ENCODE measurements at places on chromosomes 16 and 17.

DNA sequence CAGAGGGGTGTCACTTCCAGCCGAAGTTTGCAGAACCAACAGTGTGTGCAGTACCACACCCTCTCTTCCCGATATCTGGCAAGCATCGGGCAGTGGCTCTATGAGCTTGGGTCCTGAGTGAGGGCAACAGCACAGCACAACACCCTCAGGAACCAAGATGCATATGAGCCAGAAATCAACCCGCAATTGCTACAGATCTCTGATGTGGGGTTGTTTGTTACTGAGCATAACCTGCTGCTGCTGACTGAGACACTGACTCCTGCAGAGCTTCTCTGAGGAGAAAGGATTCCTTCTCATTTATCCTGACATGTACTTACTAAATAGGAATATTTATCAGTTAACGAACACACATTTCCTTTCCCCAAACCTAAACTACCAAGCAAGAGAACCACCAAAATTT, 218.3 kb downstream of the RBFOX3 start:
- H3K27ac ChIP-seq = no peak overlapping the region
- peaks cover 41% of the 10 kb centered on the region for H3K27me3 ChIP-seq
- H3K36me3 ChIP-seq = no peaks in the 10 kb centered on the region
- no peak overlapping the region for H3K4me3 ChIP-seq
- DNase-seq = no peak
- H3K4me1 ChIP-seq = no peaks in the 10 kb centered on the region

DNA sequence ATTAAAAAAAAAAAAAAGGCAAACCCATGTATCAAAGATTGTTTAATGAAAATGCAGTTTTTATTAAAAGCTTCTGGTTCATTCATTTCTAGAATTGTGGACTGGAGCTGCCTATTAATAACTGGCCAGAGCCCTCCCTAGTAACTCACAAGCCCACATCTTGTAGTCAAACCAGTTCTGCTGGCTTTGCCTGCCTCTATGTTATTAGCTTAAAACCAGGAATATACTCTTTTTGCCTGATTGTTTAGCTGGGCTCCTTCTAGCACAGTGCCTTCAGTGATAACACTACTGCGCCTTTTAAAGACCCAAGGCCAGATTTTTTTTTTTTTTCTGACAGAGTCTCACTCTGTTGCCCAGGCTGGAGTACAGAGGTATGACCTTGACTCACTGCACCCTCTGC, 26.0 kb downstream of the TAC4 start:
- no peak overlapping the region for H3K27ac ChIP-seq
- H3K27me3 ChIP-seq = no peaks in the 10 kb centered on the region
- H3K4me1 ChIP-seq = peaks cover 10% of the 10 kb centered on the region
- DNase-seq = no peak
- H3K4me3 ChIP-seq = no peak overlapping the region
- peaks cover 66% of the 10 kb centered on the region for H3K36me3 ChIP-seq

- DNase-seq = no peak
- H3K4me3 ChIP-seq = no peak overlapping the region
- no peaks in the 10 kb centered on the region for H3K27me3 ChIP-seq
- H3K27ac ChIP-seq = no peak overlapping the region
Observed at GRCh38 chr17:27565874-27566670, 64.9 kb upstream of the LGALS9 start.

- H3K4me3 ChIP-seq = no peak overlapping the region
- no peak for DNase-seq
- H3K36me3 ChIP-seq = no peaks in the 10 kb centered on the region
Observed at GRCh38 chr16:50253514-50253910, 12.8 kb upstream of the ADCY7 start.

GRCh38 chr17:78278139-78278741, 46.8 kb downstream of the TMEM235 start:
- no peaks in the 10 kb centered on the region for H3K27me3 ChIP-seq
- peak overlapping the region; percentile 63 for H3K4me3 ChIP-seq
- peaks cover 82% of the 10 kb centered on the region for H3K4me1 ChIP-seq
- DNase-seq = no peak
- H3K36me3 ChIP-seq = peaks cover 7% of the 10 kb centered on the region

DNA sequence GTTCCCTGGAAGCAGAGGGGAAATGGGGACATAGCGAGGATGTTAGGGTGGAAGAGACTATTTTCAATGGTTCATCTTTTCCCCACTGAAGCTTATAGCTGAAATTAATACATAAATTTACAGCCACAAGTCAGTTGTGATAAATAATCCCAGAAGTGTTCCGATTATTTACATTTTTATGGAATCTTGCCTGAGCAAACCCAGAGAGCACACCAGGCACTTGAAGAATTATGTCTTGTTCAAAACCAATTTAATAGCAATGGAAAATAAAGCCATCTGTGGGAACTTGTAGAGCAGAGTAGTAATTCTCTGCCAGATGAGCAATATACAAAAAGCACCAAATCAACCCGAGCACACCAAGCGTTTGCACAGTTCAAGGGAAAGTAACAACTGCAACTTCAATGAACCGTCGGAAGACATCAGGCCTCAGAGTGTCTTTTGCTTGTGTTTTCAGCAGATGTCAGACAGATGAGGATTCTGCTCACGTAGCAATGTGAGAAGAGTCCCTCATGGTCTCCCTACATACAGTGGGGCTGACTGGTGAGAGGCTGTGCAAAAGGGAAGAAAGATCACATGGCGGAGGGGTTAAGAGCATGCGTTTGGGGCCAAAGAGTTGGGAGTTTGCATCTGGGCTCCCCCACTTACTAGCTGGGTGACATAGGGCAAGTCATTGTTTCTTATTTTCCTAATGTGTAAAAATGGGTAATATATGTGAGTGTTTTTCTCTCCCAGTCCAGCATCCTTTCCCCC, 148.7 kb upstream of the HS3ST2 start:
- no peak for DNase-seq
- H3K4me3 ChIP-seq = no peak overlapping the region

- H3K27ac ChIP-seq = no peak overlapping the region
- no peak overlapping the region for H3K4me3 ChIP-seq
- peaks cover 45% of the 10 kb centered on the region for H3K36me3 ChIP-seq
- peaks cover 2% of the 10 kb centered on the region for H3K4me1 ChIP-seq
- no peaks in the 10 kb centered on the region for H3K27me3 ChIP-seq
Observed at GRCh38 chr16:67862623-67863583, 9.9 kb upstream of the EDC4 start.

DNA sequence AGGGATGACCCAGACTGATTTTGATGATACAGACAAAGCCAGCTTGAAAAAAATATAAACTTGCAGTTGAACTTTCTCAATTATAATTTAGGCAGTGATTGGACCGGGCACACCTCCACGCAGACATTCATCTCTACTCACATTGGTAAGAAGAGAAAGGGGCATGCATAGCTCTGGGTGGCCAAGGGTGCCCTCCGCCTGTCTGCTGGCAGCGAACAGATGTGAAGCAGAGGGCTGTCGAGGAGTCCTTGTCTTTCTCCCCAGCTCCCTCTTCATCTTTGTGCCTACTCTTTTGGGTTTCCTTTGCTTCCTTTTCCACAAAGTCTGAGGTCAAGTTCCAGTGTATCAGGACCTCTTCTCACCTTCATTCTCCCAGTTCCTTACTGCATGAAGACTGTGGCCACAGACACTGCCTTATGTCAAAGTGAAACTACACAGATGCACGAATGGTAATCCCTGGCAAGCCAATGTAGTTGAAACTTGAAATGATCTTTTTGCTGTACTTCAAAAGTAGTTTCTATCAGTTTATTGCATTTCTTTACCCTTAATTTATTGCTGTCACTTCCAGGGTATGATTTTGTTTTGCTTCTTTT, 343.7 kb upstream of the SOX9 start:
- no peaks in the 10 kb centered on the region for H3K36me3 ChIP-seq
- H3K4me3 ChIP-seq = no peak overlapping the region
- no peaks in the 10 kb centered on the region for H3K27me3 ChIP-seq
- no peak overlapping the region for H3K27ac ChIP-seq
- no peaks in the 10 kb centered on the region for H3K4me1 ChIP-seq
- DNase-seq = no peak

- DNase-seq = no peak
- H3K4me1 ChIP-seq = no peaks in the 10 kb centered on the region
- no peak overlapping the region for H3K4me3 ChIP-seq
- no peak overlapping the region for H3K27ac ChIP-seq
- H3K36me3 ChIP-seq = no peaks in the 10 kb centered on the region
Observed at GRCh38 chr17:64951877-64952276, 32.6 kb upstream of the LRRC37A3 start.

DNA sequence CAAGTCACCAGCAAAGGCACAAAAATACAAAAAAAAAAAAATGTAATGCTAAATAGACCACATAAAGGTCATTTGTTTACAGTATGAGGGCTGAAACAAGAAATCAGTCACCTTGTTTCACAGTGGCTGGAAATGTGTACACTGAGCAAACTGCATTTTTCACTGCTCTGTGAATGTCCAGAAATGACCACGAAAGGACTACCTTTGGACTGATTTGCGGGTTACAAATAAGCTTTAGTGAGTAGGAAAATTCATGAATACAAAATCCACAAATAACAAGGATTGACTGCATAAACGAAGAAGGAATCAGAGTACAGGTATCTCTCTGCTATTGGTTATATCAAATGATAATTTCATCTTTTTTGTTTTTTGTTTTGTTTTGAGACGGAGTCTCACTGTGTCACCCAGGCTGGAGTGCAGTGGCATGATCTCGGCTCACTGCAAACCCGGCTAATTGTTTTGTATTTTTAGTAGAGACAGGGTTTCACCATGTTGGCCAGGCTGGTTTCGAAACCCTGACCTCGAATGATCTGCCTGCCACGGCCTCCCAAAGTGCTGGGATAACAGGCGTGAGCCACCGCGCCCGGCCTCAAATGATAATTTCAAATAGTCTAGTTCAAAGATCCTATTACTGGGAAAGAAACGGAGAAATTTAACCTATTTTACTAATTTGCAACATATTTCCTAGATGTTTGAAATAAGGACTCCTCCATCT, 30.5 kb downstream of the CYTH1 start:
- H3K27me3 ChIP-seq = no peaks in the 10 kb centered on the region
- no peaks in the 10 kb centered on the region for H3K36me3 ChIP-seq
- no peak overlapping the region for H3K27ac ChIP-seq
- DNase-seq = no peak
- H3K4me3 ChIP-seq = no peak overlapping the region
- H3K4me1 ChIP-seq = peaks cover 29% of the 10 kb centered on the region

- H3K4me1 ChIP-seq = peaks cover 4% of the 10 kb centered on the region
- H3K36me3 ChIP-seq = peaks cover 19% of the 10 kb centered on the region
- no peaks in the 10 kb centered on the region for H3K27me3 ChIP-seq
- peak overlapping the region; percentile 32 for H3K27ac ChIP-seq
Observed at GRCh38 chr16:67241008-67241900, 6.0 kb downstream of the FHOD1 start.

DNA sequence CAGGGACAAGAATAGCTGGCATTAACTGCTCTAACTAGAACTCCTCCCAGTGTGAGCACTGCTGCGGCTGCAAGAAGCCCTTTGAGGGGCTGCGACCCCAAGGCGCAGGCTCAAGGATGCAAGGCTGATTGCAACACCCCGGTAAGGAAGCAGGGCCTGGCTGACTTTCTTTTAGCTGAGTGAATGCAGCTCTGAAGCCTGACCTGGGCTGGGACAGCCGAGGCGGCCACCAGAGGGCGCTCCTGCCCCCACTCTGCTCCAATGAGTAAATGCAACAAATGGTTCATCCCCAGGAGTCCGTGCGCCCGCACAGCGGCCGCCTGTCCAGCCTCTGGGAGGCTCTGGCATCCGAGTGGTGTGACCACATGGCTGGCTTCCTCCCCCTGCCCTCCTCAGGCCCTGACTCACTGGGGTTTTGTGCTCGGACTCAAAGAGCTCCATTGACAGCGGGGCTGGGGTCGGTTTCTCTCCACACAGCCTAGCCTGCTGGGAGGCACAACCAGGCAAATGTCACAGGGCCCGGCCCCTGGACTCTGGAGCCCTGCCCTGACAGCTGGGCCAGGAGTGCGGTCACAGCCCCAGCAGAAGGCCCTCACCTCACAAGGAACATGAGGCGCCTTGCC, at the start of gene SMIM5:
Gene SMIM5, plus strand, starts transcription at position 572 of the 623 bp plus-strand sequence. CDS start 6,768 bp downstream, outside the sequence.
- H3K4me3 ChIP-seq = no peak within 1 kb of the TSS
- DNase-seq = peak; percentile 45
- H3K4me1 ChIP-seq = peaks cover 23% of the 10 kb centered on the region
- no peaks in the 10 kb centered on the region for H3K27me3 ChIP-seq

GRCh38 chr17:29573871-29574731, 5.6 kb downstream of the TP53I13 start:
- H3K4me3 ChIP-seq = no peak overlapping the region
- H3K27me3 ChIP-seq = no peaks in the 10 kb centered on the region
- peaks cover 62% of the 10 kb centered on the region for H3K36me3 ChIP-seq
- no peak overlapping the region for H3K27ac ChIP-seq

GRCh38 chr17:78722246-78722761, 59.8 kb downstream of the CYTH1 start:
- H3K36me3 ChIP-seq = peaks cover 10% of the 10 kb centered on the region
- DNase-seq = no peak
- H3K27ac ChIP-seq = no peak overlapping the region
- H3K4me1 ChIP-seq = peaks cover 77% of the 10 kb centered on the region

GRCh38 chr16:3873482-3874173, 6.9 kb downstream of the CREBBP start:
- H3K4me1 ChIP-seq = peaks cover 45% of the 10 kb centered on the region
- H3K27ac ChIP-seq = no peak overlapping the region
- peaks cover 9% of the 10 kb centered on the region for H3K36me3 ChIP-seq
- H3K27me3 ChIP-seq = no peaks in the 10 kb centered on the region
- H3K4me3 ChIP-seq = no peak overlapping the region

DNA sequence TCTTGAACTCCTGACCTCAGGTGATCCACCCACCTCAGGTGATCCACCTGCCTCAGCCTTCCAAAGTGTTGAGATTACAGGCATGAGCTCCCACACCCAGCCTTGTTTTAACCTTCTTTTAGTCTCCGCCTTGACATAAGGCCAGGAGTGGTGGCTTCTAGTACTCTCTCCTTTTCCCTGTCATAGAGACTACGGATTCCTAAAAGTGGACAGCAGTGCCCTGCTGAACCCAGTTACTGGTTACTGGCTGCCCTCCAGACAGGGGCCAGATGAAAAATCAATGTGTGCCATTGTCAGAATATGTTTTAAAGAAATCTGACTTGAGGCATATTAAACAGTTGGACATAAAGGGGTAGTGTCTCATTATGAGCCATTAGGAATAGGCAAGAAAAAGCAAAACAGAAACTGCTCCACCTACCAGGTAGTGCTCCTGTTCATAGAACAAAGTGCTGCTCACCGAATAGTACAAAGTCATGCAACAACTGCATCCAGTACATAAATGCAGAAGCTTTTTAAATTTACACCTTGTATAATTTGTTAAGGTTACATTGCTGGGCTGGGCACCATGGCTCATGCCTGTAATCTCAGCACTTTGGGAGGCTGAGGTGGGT, 32.1 kb downstream of the TRIM25 start:
- no peaks in the 10 kb centered on the region for H3K27me3 ChIP-seq
- DNase-seq = no peak
- H3K4me1 ChIP-seq = no peaks in the 10 kb centered on the region
- peaks cover 4% of the 10 kb centered on the region for H3K36me3 ChIP-seq

- H3K4me1 ChIP-seq = no peaks in the 10 kb centered on the region
- no peak overlapping the region for H3K4me3 ChIP-seq
- no peak for DNase-seq
- H3K36me3 ChIP-seq = no peaks in the 10 kb centered on the region
Observed at GRCh38 chr16:46857368-46857945, 26.5 kb upstream of the C16orf87 start.

- peak overlapping the region; percentile 76 for H3K27ac ChIP-seq
- no peak for DNase-seq
- peaks cover 33% of the 10 kb centered on the region for H3K4me1 ChIP-seq
- no peaks in the 10 kb centered on the region for H3K36me3 ChIP-seq
- H3K4me3 ChIP-seq = peak overlapping the region; percentile 53
Observed at GRCh38 chr16:56728980-56729734, 772 bp upstream of the NUP93 start.

GRCh38 chr17:4176808-4177472, 33.9 kb downstream of the CYB5D2 start:
- no peaks in the 10 kb centered on the region for H3K27me3 ChIP-seq
- H3K36me3 ChIP-seq = peaks cover 61% of the 10 kb centered on the region
- no peak overlapping the region for H3K4me3 ChIP-seq
- DNase-seq = no peak
- H3K4me1 ChIP-seq = peaks cover 30% of the 10 kb centered on the region
- H3K27ac ChIP-seq = peak overlapping the region; percentile 91
